Type B pancreatic cell (in vitro differentiated cells): ENCODE measurements at places on chromosomes 11 and 22. TPM values are rescaled to one million over a fixed set of nuclear protein-coding genes. Genes with fewer than 3 reads are reported as not detected.

Gene RASL10A
- 0.62 and 1.5 TPM in 2 replicates for total RNA-seq

Gene CCDC87
- total RNA-seq: 0.94 and 1.1 TPM in 2 replicates

GRCh38 chr11:131301306-131301705, 69.1 kb upstream of the NTM start:
- H3K27me3 ChIP-seq: peaks cover 34% of the 10 kb centered on the region
- peaks cover 28% of the 10 kb centered on the region for H3K4me1 ChIP-seq
- no peak for DNase-seq
- no peak overlapping the region for H3K4me3 ChIP-seq
- H3K36me3 ChIP-seq: no peaks in the 10 kb centered on the region

- peaks cover 40% of the 10 kb centered on the region for H3K27me3 ChIP-seq
- DNase-seq: no peak
- no peaks in the 10 kb centered on the region for H3K36me3 ChIP-seq
- no peak overlapping the region for H3K27ac ChIP-seq
These were observed 127.2 kb upstream of the TBCEL start for GRCh38 chr11:120896687-120897086.

- no peak overlapping the region for H3K4me3 ChIP-seq
- peaks cover 3% of the 10 kb centered on the region for H3K36me3 ChIP-seq
- H3K4me1 ChIP-seq: peaks cover 35% of the 10 kb centered on the region
- DNase-seq: no peak
- H3K27ac ChIP-seq: peak overlapping the region; percentile 47
- H3K27me3 ChIP-seq: no peaks in the 10 kb centered on the region
These were observed 25.4 kb downstream of the NEAT1 start for GRCh38 chr11:65448074-65448417.
